Kidney (tissue), 22 donors: ENCODE measurements at places on chromosomes 7 and 10.

DNA sequence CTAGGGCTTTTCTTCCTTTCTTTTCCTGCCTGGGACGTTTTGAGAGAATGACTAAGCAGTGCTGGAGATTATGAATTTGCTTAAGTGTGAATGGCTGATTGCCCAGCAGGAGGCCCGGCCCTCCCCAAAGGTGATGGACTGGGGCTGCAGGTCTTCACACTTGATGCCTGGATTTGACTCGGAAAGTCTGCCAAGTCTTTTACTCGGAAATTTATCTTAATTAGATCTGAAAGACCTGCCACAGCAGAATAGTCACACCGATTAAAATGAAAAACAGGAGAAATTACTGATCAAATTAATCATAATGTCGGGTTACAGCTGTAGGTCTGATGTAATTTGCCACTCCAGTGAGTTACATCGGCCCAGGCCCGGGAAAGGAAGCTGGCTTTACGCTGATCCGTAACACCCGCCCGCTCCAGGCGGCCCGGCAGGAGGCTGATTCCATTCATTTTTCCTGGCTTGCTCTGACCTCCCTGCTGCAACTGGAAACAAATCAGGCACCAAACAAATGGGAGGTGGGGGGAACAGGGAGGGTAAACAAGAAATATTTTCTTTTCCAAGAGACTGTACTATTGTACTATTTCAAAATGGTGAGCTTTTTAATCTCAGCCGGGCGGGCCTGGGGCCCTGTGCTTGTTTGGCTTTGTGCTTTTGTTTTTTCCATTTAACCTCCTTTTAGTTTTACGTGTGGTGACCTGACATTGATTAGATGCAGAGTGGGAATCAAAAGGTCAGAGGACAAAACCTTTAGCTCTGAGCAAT lies 212.4 kb upstream of the YAE1 start:
- DNase-seq: peak; percentile 96

DNA sequence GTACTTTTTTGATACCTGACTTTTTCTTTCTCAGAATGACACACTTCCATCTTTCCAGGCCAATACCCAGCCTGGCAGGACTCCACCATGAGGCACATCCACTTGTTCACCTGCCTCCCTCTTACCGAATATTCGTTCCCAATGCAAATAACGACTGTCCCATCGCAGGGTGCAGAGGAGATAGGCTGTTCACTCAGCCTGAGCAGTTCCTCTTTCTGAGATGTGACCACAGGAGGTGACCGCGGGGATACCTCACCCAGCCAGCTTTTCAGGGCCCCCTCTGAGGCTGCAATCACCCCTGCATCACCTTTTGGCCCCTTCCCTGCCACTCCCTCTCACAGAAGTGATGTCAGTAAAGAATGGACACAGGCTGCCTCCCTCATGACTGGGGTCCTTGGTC lies 28.3 kb downstream of the PTPRN2 start:
- no peak for DNase-seq

DNA sequence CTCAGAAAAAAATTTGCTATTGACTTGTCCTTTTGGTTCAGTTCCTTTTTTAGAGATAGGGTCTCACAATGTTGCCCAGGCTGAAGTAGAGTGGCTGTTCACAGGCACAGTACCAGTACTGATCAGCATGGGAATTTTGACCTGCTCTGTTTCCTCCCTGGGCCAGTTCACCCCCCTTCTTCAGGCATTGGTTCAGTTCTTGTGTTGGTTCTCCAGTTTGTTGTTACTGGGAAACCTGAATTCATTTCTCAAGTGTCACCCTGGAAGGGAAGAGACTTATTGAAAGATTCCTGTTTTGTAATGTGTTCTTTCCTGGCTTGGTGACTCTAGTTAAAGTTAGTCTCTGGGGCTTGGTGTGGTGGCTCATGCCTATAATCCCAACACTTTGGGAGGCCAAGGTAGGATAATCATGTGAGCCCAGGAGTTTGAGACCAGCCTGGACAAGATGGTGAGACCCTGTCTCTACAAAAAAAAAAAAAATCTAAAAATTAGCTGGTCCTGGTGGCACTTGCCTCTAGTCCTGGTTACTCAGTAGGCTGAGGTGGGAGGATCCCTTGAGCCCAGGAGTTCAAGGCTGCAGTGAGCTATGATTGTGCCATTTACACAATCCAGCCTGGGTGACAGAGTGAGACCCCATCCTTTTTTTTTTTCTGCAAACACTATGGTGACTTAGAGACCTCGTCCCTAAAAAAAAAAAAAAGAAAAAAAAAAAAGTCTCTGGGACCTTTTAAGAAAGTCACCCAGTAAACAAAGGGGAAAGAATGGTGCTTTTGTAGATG lies 52.7 kb downstream of the CNNM2 start:
- no peak for DNase-seq

- no peak for DNase-seq
Observed at GRCh38 chr7:100401811-100402210, 26.7 kb downstream of the ZCWPW1 start.

GRCh38 chr7:136293841-136294391 lies 316.8 kb upstream of the MTPN start:
- DNase-seq: no peak

- DNase-seq: no peak
Observed at GRCh38 chr10:71799112-71799511, 25.8 kb upstream of the VSIR start.

GRCh38 chr7:47007471-47007870 lies 574.4 kb downstream of the TNS3 start:
- no peak for DNase-seq

DNA sequence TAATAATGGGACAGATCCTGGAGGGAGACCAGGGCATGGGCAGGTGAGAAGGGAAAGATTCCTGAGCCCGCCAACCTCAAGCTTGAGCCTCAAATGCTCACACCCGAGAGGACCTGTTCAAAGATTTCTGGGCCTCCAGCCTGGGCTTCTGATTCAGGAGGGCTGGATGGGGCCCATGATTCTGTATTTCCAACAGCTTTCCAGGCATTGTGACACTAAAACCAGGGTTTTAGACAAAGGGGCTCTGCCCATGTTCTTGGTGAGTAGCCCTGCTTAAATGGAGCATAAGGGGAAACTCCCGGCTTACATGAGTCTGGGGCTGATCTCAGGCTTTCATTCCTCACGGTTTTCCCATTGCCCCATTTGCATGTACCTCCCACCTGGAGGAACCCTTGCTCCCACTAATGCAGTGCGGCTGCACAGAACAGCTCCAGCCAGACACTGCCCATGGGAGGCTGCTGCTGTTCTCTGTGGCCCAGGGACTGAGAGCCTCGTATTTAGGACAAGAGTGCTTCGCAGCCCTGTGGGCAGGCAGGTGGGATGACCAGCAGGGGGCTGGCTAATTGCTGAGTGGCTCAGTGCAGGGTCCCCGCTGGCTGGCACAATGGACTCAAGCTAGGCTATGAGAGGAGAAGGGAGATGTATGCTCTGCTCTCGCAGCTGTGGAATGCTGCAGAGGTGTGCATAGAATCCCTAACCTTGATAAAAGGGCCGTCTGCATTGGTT lies 135.3 kb upstream of the COBL start:
- DNase-seq: no peak

GRCh38 chr10:51156926-51157325 lies 82.6 kb downstream of the PRKG1 start:
- DNase-seq: no peak

DNA sequence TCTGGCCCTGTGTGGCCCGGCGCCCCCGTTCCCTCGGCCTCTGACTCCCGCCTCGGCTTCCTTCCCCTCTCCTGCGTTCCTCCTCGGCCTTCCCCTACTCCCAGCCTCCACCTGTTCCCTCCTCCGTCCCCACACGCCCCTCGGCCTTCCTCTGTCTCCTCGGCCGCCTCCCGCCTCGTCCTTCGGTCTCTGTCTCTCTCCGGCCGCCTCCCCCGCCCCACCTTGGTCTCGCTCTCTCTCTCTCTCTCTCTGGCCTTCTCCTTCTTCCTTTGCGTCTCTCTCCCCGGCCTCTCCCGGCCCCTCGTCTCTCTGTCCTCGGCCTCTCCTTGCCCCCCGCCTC lies 588 bp downstream of the GET4 start:
- no peak for DNase-seq

DNA sequence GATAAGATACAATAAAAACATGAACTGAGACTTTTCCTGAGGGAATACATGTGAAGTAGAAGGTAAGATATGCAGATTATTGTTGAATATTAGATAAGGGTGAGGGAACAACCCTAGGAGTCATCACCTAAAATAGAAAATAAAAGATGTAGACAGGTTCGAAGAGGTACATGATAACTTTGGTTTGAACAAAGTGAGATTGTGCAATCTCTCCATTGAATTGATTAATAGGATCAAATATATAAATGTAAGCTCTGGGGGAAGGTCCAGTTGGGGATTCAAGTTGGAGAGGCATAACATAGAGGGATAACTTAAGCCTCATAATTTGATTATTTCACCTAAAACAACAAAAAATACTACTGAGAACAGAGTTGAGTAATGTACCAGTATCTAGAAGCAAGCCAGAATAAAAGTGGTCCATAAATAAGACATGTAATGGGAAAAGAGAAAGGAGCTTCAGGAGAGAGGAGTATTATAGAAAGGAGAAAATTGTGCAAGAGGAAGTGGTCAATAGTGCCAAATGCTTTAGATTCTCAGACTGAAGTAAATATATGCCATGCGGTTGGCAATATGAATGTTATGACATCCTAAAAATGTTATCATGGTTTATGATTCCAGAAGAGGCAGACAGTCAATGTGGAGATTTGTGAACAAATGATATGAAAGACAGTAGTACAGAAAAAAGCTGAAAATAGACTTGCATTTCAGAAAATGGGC lies 282.3 kb upstream of the CHRM2 start:
- no peak for DNase-seq

DNA sequence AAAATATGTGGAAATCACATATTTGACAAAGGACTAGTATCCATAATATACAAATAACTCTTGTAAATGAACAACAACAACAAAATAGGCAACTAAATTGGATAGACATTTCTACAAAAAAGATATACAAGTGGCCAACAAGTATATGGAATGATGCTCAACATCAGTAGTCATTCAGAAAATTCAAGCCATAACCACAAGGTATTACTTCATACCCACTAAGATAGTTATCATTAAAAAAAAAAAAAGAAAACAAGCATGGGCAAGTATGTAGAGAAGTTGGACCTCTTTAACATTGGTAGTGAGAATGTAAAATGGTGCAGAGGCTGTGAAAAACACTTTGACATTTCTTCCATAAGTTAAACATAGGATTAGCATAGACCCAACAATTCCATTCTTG lies 80.8 kb downstream of the CYP26A1 start:
- DNase-seq: no peak

GRCh38 chr10:44853148-44853734 lies 57.9 kb upstream of the TMEM72 start:
- DNase-seq: peak; percentile 18

- no peak for DNase-seq
Observed at GRCh38 chr10:36256948-36257356, 614.9 kb upstream of the FZD8 start.

GRCh38 chr10:100670828-100671479 lies 74.4 kb upstream of the PAX2 start:
- DNase-seq: peak; percentile 64

DNA sequence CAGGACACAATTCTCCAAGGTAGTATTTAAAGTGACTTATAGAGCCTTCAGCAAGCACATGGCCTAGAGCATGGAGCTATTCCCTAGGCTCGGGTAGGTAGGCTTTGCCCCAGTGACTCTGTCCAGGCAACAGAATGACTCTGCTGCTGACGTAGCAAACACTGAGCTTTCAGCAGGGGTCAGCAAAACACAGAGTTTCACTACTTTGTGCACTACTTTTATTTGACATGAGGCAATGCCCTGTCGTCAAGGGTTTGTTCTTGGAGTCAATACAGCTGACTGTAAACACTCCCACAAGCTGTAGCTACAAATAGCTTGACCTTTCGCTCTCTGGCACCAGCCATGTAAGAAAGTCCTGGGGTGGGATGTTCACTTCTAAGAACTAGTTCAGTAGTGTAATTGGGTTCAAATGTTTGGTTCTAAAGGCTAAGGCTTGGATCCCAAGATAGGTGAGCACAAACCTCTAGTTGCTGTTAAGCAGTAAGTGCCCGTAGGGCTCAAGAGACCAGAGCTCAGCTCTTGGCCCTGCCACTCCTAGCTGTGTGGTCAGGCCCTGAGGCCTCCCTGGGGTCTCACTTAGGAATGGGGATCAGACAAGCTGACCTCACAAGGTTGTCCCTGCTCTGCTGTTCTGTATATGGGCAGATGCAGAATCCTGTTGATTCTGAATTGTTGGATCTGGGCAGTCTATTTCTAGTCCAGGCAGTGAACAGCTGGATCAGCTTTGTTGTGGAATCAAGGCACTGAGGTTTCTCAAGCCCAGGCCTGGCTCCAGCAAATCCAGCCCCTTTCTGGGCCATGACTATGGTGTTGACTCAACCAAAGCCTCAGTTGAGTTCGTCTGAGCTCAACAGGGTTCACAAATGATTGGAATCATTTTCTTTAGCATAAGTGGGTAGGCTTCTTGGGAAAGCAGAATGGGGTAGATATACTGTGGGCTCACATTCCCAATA lies 10.7 kb downstream of the NODAL start:
- no peak for DNase-seq

DNA sequence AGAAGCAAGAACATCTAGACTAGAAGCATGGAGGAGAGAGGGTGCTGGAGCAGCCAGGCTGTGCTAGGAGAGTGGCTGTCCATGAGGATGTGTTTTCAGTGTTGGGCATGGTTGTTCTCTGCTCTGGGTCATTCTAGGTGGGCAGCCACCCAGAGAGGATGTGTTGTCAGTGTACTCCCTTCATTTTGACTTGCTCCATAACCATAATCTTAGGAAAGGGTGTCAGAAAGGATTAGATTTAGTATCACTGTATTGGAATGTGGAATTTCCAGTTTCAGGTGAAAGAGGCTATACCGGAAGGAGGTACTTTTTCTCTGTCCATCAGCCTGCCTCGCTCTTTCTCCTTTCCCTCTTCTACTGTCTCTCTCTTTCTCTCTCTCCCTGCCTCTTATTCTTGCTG lies 474.5 kb upstream of the PODXL start:
- DNase-seq: no peak

GRCh38 chr10:79070606-79071395 lies 2.0 kb downstream of the ZMIZ1 start:
- peak; percentile 87 for DNase-seq

GRCh38 chr10:96304230-96304629 lies at the start of gene DNTT:
TSS of gene DNTT (plus strand) at chr10:96304434. CDS start at chr10:96304498, 64 bp downstream.
- DNase-seq: no peak

DNA sequence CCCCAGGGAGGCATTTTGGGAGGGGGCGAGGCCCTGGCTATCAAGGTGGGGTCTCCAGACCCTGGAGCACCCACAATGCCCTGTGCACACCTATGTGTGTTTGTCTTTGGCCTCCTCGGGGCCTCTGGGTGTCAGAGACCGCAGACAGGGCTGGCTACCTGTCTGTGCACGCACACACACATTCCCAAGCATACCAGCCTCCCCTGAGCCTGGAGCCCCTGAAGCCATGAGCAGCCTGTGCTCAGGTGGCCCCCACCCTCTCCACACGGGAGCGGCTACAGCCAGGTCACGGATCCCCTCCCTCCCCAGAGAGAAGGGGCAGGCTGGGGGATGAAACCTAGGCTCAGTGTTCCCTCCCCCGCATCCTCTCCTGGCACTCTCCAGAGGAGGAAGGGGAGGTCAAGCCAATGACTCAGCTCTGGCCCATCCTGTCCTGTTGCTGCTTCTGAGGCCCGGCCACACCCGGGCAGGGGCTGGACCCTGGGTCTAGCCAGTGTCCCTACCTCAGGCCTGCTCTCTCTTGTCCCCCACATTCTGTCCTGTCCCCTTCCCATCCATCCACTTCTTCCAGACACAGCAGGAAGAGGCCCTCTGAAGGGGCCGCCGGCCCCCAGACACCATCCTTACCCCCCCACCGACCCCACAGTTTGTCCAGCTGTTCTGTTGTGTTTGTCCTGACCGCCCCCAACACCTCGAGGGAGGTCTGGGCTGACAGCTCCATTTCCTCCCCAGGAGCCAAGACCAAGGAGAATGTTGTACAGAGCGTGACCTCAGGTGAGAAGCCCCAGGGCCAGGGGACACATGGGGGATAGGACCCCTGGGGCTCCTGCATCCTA lies 720 bp downstream of the SNCG start:
- DNase-seq: peak; percentile 83
